Neuronal stem cell (in vitro differentiated cells): ENCODE measurements at places on chromosomes 6 and 20.
A peak's percentile ranks its signal among the peaks of the same experiment; 100 is the strongest.

DNA sequence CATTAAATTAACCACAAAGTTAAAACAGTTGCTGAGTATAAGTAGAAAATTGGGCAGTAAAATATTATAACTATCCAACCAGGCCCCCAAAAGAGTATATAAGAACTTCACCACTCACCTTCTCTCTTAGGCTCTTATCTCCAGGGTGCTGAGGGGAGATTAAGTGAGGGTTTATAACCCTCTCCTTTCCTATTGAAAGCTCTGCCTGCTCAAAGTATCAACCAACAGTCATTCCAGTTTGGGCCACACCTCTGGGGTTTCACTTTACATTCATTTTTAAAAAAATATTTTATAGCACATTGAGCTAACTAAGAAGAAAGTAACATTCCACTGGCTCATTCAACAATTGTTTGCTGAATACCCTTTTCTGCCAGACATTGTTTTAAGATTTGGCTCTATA lies 22.1 kb downstream of the GSTA4 start:
- no peak for DNase-seq

GRCh38 chr6:137491478-137491877 lies 2.7 kb downstream of the OLIG3 start:
- peak; percentile 15 for DNase-seq

DNA sequence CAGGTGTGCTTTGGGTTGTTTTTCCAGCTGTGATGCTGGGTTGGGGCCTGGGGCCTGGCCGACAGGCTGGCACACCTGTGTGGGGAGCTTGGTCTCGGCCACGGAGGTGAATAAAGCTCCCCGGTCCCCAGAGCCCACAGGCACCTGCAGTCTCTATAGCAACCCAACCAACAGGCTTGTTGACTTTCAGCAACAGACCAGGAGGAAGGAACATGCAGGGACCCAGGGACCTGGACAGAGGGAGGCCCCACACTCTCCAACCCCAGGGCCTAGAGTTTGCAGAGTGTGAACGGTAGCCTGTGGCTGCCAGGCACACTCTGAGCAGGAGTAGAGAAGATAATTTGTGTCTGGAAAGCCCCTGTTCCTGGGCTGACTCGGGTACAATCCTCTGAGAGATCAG lies 14.6 kb upstream of the SYNJ2 start:
- DNase-seq = no peak

DNA sequence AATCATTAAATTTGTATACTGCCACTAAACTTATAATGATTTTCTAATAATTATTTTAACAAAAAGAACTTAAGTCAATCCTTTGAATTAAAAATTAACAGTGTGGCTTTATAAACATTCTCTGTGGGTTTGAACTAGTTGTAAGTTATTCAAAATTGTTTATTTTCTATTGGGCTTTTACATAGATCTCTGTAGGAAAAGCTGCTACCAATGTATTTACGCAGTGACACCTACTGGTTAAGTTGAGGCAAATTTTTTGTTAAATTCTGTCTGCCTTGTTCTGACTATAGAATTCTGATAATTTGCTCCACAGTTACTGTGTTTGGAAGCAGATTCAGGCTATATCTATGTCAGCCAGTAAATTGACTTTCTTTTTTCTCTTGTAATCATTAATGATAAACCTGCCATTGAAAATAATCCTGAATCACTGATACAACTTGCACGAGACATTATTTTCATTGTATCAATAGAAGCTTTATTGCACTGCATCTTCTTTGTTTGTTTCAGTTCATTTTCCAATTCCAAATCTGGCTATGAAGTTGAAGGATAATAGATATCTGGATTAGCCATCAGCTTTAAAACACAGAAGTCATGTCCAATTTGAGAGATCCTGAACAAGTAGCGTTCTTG lies 66.0 kb upstream of the UTRN start:
- no peak for DNase-seq

- no peak for DNase-seq
Measured at GRCh38 chr6:20400456-20401204, 1.0 kb upstream of the E2F3 start.

DNA sequence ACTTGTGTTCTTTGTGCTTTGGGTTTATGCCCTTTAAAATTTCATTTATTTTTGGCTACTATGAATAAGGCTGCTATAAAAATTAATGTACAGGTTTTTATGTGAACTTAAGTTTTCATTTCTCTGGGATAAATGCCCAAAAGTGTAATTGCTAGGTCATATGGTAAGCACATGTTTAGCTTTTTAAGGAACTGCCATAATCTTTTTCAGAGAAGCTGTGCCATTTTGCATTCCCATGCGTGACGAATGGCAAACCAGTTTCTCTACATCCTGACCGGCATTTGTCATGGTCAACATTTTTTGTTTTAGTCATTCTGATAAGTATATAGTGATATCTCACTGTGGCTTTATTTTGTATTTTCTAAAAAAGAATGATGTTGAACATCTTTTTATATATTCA lies 236.0 kb upstream of the SGK1 start:
- no peak for DNase-seq

DNA sequence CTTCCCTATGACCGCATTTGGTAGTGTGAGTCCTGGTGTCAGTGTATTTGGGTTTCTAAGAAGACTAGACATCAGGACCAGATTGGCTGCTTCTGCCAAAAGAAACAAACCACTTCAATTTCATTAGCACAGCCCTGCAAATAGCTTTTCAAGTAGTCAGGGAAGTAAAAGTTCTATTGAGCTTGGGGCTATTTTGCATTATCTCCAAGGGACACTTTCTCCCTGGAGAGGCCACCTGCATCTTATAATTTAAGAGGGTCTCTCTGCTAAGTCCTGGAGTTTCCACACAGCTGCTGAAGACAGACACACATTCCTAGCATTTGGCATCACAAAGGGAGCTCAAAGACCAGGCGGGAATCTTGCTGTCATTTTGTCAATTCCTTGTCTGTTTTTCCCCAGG lies 141.2 kb downstream of the BMP2 start:
- peak; percentile 24 for DNase-seq

- DNase-seq = no peak
Measured at GRCh38 chr6:166999884-167000253, 672 bp downstream of the CEP43 start.
